Fibroblast of skin of left biceps (primary cell): ENCODE measurements at places on chromosomes 1 and 21.

- DNase-seq, result no peak
These were observed 455.3 kb upstream of the USP24 start for GRCh38 chr1:55670331-55671082.

GRCh38 chr1:1946540-1946939 is 27.5 kb upstream of the TMEM52 start:
- no peak for DNase-seq

- DNase-seq, result peak; percentile 41
These were observed 615 bp downstream of the CLIC4 start for GRCh38 chr1:24745711-24746413.

DNA sequence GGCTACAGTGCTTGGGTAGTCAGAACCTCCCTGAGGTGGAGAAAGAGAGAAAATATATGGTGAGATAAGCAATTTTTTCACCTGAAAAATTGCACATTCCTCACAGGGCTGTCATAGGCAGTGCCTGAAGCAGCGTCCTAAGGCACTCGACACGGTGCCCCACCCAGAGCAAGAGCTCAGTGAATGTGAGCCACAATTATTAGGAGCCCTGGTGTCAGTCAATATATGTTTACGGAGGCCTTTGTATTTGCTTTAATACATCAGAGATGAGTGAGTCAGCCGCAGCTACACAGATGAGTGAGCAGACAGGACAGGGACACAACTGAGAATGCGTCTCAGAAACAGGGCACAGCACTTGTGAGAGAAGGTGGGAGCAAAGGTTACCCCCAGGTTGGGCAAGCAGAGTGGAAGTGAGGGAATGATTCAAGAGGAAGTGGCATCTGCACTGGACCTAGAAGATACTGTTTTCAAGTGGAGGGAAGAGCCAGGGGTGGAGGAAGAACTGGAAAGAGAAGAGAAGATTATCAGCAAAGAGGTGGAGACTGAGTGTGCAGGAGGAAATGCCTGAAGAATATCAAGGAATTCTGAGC is 5.2 kb upstream of the PIGC start:
- no peak for DNase-seq

GRCh38 chr1:10860682-10861081 is 64.2 kb upstream of the CASZ1 start:
- DNase-seq, result no peak

DNA sequence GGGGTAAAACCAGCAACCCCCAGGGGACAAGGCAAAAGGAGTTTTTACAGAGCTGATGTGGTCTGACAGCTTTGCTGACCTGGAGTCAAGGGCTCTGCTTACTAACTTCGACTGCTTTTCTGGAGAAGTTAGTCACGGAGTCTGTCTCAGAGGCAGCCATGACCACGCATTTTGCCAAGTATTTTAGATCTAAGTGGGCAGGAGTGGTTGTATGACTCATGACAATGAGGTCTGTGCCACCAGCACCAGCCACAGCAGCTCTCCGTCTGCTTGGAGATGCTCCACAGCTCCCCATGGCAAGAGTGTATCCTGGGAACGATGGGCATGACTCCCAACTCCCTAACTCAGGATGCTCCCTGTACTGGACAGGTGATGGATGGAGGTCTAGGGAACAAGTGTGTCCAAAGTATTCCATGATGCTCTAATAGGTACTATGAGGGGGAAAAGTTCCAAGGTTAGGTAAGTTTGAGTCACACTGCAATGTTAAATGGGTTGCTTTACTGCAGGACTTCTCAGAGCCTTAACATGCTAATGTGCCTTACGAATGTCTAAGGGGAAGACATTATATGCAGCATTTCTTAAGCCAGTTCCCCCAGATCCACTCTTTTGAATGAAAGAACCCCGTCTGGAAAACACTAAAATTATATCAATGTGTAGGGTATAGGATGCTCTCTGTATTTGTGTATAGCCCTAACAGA is 359.0 kb downstream of the HHAT start:
- DNase-seq, result no peak

DNA sequence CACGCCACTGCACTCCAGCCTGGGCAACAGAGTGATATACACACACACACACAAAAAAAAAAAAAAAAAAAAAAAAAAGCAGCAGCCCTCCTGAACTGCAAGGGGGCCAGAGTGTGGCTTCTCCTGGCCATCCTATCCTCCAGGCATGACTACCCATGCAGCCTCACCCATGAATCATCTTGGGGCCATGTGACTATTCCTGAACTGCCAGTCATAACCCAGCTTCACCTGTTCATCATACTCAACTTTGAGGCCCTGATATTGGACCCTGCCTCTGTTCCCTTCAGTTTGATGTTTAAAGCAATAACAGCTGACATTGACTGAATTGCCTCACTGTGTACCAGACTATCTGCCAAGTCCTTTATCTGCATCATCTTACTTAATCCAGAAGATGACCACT is 2.8 kb upstream of the HPCAL4 start:
- no peak for DNase-seq

DNA sequence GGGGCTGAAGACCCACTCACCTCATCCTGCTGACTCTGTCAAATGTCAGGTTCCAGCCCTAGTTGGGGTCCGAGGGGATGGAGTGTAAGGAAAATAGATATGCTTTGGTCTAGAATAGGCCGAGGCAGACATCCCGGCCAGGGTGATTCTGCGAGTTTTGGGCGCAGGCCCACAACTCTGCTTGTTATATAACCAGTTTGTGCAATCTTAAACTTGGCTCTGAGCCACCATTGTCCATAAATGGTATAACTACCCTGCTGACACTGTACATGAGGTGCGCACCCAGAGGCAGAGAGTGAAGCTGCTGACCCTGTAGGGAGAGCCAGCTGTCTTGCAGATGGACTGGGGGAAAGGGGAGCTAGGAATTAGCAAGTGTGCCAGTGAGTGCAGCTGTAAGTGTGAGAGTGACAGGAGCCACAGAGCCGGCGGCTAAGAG is 1388.8 kb downstream of the AMY1C start:
- DNase-seq, result peak; percentile 13

GRCh38 chr1:67722292-67722944 is 37.4 kb downstream of the GADD45A start:
- no peak for DNase-seq

DNA sequence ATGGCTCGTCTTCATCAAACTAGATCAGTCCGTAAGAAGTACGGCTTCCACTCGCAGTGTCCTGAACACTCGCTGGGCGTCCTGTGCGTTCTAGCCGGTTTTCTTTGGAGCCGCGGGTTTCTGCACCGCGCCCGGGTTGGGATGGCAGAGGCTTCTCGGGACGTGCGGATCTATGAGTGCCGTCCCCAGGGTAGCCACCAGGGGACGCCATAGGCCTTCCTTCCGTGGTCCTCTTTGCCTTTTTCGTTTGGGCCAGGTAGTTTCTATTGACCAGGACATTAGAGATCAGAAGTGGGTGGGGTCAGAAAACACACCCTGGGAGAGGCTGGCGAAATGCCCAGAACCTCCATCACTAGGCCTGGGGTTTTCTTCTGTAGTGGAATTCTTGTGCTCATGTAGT is 273.8 kb downstream of the FAM72C start:
- DNase-seq, result no peak
